Naive thymus-derived CD4-positive, alpha-beta T cell (primary cell): ENCODE measurements at places on chromosomes 1 and 21. TPM values are rescaled to one million over a fixed set of nuclear protein-coding genes. Genes with fewer than 3 reads are reported as not detected.

Gene KCNQ4
- 0.16 TPM for total RNA-seq

DNA sequence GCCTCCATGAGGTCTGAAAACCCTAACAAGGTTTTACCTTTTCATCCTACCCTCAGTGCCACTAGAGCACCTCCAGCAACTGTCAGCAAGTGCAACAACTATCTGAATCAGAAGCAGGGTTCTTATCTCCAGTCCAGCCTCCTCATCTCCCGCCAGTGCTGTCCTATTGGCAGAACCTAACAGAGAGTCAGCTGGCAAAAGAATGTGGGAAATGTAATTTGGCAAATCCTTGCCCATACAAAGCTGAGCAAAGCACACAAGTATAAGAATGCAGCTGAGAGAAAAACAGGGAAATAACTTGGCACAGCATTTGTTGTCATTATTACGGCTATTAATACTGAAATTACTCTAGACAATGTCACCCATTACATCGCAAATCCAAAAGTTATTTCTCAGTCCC lies 124.2 kb downstream of the ATP6V1G3 start:
- no peaks in the 10 kb centered on the region for H3K27me3 ChIP-seq
- H3K27ac ChIP-seq: no peak overlapping the region
- H3K4me1 ChIP-seq: no peaks in the 10 kb centered on the region
- no peak for DNase-seq

Gene EFNA1
- 4.0 TPM for total RNA-seq

DNA sequence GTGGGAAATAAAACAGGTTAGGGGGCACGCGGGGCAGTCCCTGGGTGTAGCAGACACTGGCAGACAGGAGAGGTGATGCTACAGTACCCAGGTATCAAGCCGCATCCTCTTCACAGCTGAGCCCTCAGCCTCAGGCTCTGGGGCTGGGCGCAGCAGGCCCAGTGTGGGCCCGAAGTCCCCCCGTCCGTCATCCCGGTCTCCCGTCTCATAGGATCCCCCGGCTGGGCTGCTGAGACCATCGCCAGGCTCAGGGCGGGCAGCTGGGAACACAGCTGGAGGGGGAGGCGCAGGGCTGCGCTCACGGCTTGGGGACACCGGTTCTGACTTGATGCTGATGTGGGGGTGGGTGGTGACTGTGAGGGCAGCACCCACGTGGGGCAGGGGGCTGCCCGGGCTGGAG lies 32.7 kb downstream of the MEF2D start:
- no peaks in the 10 kb centered on the region for H3K27me3 ChIP-seq
- H3K27ac ChIP-seq: no peak overlapping the region
- no peak for DNase-seq
- no peaks in the 10 kb centered on the region for H3K4me1 ChIP-seq
- H3K4me3 ChIP-seq: no peak overlapping the region

DNA sequence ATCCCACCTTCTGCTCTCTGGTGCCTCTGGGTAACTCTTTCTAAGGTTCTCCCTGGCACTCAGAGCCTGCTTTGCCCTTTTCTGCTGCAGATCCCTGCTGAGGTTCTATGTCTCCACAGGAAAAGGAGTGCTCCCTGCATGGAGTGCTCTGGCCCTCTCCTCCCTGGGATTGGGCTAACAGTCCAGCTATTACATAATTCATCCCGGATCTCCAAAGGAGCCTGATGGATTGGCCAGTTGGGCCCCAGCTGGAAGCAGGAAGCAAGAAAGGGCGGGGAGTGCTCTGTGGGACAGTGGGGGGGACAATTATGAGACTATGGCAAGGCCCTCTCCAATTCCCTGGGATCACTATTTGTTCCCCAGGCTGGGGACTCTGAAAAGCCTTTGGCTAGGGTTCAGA lies 51.9 kb upstream of the GOLT1A start:
- no peak for DNase-seq
- H3K4me1 ChIP-seq: no peaks in the 10 kb centered on the region
- no peaks in the 10 kb centered on the region for H3K36me3 ChIP-seq

GRCh38 chr1:118077331-118078045 lies 107.5 kb downstream of the SPAG17 start:
- H3K36me3 ChIP-seq: no peaks in the 10 kb centered on the region
- no peaks in the 10 kb centered on the region for H3K27me3 ChIP-seq
- no peak overlapping the region for H3K4me3 ChIP-seq
- no peak for DNase-seq
- no peak overlapping the region for H3K27ac ChIP-seq

DNA sequence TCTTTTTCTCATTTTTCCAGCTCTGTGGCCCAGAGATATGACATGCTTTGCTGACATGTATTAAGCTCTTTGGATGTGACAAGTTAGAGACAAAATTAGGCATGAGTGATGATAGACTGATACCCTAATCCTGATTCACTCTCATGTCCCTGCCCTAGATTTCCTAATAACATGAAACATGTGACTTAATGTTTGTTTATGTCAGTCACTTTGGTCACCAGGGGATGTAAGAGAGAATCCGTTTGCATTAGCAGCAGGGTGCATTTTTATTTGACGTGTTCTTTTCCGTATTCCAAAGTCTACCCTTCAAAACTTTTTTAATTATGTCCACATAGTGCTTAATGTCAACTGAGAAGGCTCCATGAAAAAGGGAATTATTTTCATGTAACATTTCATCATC lies 192.4 kb downstream of the HMCN1 start:
- H3K27me3 ChIP-seq: no peaks in the 10 kb centered on the region
- H3K27ac ChIP-seq: no peak overlapping the region
- H3K36me3 ChIP-seq: no peaks in the 10 kb centered on the region
- H3K4me1 ChIP-seq: no peaks in the 10 kb centered on the region
- no peak overlapping the region for H3K4me3 ChIP-seq
